ENCODE measurements at places on chromosomes 11 and 22.
A peak's percentile ranks its signal among the peaks of the same experiment; 100 is the strongest.

GRCh38 chr11:94046796-94047195 lies 25.6 kb downstream of the HEPHL1 start:
- DNase-seq, result no peak

DNA sequence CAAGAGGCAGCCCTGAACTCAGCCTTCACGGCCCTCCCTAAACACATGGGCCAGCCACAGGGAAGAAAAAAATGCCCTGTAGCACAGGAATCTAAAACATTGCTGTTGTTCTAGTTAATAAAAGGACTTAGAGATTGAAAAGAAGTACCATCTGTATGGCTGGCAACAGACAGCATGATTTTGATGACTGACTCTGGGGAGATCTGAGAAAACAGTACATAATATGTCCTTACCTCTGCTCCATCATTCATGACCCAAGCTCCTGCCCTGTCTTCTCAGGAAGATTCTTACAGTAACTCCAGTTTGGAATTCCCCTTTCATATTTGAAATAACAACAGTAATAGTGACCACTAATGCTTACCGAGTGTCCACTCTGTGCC lies 244.2 kb downstream of the ETS1 start:
- DNase-seq, result no peak

GRCh38 chr11:16744128-16744725 lies 5.8 kb downstream of the C11orf58 start:
- DNase-seq, result no peak

DNA sequence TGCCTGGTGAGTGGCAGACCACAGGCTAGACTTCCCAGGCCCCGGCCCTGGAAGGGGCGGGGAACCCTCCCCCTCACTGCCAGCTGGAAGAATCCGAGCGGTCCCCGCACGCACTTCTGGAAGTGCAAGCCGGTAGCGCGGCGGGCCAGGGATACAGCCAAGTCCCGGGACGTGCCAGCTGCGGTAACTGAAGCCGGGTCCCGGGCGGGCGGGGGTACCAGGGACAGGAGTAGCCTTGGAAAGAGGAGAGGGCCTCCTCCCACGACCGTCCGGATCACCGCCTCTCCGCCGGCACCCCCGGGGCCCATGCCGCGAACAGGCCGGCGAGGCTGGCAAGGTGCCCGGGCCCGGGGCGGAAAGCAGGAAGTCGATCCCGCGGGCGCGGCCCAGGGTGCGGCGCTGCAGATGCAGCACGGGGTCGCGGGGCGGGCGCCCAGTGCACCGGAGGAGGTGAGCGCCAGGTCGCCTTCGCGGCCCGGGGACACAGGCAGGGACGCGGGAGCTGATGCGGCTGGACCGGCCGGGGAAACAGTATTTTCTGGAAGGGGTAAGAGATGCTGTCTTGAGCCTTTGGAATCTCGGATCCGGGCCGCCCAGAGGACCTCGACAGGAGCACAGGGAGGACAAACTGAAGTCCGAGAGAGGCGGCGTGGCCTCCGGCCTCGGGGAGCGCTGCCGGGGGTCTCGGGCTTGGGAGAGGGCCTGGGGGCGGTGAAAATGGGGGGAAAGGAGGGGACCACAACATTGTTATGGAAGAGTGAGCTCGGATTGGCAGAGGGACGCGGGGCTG lies 783 bp upstream of the SLC35C1 start:
- peak; percentile 61 for DNase-seq

All from head of caudate nucleus (tissue), 42 donors.